Vagina (tissue), 2 donors: ENCODE measurements at places on chromosomes 1 and 21. TPM values are rescaled to one million over a fixed set of nuclear protein-coding genes. Genes with fewer than 3 reads are reported as not detected.
A peak's percentile ranks its signal among the peaks of the same experiment; 100 is the strongest.

GPR37L1 gene
- 0.25 TPM for total RNA-seq

ADCY10 gene
- total RNA-seq, result not detected

REN gene
- not detected for total RNA-seq

LEFTY2 gene
- 2.7 TPM for total RNA-seq

SPRR3 gene
- total RNA-seq, result 1,163 TPM

CRYAA gene
- total RNA-seq, result not detected

PGLYRP3 gene
- 28.7 TPM for total RNA-seq

CD1E gene
- 2.5 TPM for total RNA-seq

ST3GAL3 gene
- 18.7 TPM for total RNA-seq

FAM131C gene
- total RNA-seq, result 0.98 TPM

CD53 gene
- 41.5 TPM for total RNA-seq

KCND3 gene
- 8.1 TPM for total RNA-seq

RNF187 gene
- 36.8 TPM for total RNA-seq

DTL gene
- total RNA-seq, result 7.4 TPM

GRCh38 chr1:173821680-173822079, 2.8 kb upstream of the DARS2 start:
- no peak for DNase-seq

- no peak for DNase-seq
Measured at GRCh38 chr1:31742462-31743212, 21.5 kb downstream of the ADGRB2 start.

DNA sequence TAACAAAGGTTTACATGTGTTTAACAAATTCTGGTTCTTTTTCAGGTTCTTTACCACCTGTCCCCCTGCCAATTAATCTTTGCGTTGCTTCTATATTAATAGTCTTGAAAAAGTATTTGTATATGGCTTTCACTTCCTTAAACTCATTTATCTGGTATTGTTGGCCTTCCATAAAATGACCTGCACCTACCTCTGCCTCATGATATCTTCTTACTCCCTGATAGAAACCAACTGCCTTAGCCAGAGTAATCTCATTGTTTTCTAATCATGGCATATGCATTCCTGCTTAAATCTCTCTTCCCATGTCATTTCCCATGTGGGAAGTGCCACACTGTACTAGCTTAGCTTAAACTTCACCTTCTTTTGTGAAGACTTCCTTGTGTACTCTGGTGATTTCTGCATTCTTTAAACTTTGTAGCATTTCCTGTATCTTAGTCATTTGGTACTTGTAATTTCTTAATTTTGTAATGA, 8.7 kb downstream of the SMG7 start:
- DNase-seq, result no peak

DNA sequence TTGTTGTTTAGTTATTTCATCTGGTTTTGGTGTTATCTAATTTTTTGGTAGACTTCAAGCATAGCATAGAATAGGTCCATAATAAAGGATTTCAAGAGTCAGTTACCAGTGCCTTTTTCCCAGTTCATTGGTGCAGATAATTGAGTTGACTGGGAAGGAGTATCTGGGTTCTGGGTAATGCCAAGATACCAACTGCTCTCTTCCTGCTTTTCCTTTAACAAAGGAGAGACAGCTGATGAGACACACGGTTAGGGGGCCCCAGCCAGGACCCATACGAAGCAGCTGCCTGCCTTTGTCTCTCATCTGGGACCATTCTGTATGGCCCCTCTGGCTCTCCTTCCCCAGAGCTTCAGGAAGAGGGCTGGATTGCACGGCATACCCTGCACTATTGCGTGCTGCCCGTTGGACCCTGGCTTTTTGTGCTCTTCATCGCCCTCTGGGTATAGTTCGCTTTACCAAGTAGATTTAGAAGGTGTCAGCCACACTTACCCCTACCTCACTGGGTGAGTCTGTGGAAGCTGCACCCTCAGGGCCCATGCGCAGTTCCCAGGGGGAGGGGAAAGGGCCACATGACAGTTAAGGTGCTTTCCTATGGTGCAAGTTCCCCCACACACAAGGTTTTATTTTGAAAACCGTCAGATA, 7.0 kb downstream of the NAV1 start:
- DNase-seq, result no peak

DNA sequence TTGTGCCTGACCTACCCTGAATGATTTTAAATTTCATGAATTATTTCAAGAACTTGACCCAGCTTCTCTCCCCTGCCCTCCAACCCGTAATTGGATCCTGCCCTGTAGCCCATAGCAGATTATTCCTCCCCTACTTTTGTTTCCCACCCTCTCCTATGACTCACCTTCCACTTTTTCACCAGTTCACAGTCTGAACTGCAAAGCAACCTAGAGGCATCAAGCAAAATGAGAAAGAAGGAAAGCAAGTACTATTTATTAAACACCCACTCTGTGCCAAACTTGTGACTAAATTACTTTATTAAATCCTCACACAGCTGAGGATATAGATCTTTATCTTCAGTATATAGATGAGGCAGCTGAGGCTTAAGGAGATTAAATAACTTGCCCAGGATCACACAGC, 20.7 kb upstream of the IKBKE start:
- DNase-seq, result no peak

DNA sequence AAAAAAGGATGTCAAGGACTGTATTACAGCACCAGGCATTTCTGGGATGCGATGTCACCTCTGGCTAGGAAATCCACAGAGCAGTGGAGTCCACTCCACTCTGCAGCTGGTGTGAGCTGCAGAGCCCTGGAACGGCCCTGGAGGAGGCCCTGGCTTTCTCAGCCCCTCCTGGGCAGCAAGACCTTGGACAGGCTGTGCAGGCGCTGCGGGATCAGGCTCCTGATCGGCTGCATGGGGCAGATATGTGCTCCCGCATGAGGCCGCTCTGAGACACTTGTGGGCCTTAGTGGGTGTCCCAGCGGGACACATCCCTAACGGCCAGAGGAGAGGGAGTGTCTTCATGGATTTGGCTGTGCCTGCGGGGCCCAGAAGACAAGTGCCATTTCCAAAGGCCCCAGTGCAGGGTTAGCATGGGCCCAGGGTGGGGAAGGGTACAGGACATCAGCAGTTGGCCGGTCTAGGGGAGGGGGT, 6.2 kb downstream of the DNMT3L start:
- DNase-seq, result no peak

DNA sequence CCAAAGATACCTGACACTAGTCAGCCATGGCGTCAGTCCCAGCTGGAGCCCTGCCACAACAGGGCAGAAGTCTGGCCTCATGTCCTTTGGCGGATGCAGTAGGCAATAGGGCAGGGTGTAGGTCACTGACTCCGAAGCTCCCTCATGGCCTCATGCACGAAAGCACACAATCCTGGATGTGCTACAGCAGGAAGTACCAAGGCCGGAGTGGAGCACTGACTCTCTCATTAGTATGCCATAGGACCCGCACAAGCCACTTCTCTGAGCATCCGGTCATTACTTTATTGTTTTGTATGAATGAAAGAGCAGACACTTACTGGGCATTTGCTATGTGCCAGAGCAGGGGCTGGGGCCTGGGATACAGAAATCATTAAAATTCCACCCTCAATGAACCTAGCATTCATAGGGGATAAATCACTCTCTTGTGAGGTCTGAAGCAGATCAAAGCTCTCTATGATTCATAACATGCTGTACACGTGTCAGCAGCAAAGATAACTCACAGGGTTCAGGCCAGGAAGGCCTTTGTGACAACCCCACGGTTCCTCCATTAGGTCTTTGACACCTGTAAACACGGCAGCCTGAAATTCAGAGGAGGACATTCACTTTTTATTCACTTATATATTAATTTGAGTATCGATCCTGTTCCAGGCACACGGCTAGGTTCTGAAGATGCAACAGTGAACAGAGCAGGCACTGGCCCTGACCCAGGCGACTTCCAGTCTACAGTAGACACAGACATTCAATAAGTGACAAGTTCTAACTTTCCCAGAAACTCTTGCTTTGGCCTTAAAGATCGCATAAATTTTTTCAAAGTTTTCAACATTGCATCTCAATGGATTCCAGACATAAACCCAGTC, 357.9 kb upstream of the USP24 start:
- DNase-seq, result no peak

DNA sequence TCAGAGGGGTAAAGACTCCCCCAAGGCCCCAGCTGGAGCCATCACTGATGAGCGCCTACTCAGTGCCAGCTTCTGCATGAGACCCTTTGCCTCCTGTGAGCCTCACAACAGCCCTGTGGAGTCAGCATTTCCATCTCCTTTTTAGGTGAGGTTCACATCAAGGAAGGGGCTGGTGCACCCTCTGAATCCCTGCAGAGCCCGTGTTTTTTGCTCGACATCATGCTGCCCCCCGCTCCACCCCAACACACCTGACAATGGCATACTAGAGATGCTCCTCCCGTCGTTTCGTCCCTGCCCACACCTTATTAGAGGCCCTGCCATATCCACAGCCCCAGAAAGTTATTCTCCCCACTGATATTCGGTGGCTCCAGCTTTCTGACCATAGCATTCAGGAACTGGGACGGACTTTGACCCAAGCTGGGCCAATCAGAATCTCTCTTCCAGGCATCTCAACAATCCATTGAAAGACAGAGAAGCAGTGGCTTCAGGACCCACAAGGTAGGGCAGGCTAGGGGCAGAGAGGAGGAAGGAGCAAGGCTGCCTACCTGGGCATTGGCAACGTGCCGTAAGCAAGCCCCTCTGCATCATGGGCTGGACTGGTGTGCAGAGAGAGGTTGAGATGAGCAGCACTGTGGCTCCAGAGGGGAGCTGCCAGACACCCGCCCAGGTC, 32.7 kb downstream of the EPHA10 start:
- no peak for DNase-seq

DNA sequence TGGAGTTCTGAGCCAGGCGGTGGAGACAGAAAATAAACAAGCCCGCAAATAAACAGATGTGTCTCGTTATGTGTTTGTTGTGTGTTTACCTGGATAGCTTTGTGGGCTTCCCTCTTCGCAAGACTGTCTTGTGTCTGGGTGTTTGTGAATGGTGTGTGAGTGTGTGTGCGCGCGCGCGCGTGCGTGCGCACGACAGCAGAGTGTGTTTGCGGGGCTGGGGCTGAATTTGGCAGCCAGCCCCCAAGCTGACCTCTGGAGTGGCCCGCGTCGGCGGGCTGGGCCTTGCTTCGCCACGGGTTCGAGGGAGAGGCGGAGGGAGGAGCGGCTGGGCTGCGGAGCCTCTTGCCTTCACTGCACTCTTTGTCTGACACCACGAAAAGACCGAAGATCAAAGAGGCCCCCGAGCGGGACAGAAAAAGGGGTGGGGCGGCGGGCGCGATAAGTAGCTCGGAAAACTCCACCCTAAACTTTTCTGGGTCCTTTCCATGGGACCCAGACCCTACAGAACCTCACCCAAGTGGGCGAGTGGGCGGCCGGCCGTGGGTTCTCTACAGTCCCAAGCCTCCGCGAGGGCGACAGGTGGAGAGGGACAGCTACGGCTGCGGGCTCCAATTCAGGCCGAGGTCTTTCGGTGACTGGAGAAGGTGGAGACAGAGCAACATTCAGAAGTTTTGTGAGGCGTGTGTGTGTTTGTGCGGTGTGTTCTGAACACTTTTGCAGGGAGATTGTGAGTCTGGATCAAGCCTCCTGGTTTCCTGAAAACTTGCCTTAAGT, 14.5 kb downstream of the PAX7 start:
- DNase-seq, result no peak

GRCh38 chr1:243501002-243501401, 245.2 kb downstream of the SDCCAG8 start:
- no peak for DNase-seq

- DNase-seq, result no peak
Measured at GRCh38 chr1:202811296-202812175, 782 bp downstream of the PCAT6 start.

GRCh38 chr1:201968202-201968925, 13.1 kb downstream of the TIMM17A start:
- no peak for DNase-seq

- no peak for DNase-seq
Measured at GRCh38 chr1:36464605-36465393, 615 bp upstream of the MRPS15 start.

GRCh38 chr1:228734881-228735801, at the start of gene RHOU:
TSS of gene RHOU (plus strand) at chr1:228735479. CDS start at chr1:228735743, 264 bp downstream.
- peak; percentile 86 for DNase-seq

GRCh38 chr1:93021539-93022134, 57.4 kb upstream of the MTF2 start:
- no peak for DNase-seq

DNA sequence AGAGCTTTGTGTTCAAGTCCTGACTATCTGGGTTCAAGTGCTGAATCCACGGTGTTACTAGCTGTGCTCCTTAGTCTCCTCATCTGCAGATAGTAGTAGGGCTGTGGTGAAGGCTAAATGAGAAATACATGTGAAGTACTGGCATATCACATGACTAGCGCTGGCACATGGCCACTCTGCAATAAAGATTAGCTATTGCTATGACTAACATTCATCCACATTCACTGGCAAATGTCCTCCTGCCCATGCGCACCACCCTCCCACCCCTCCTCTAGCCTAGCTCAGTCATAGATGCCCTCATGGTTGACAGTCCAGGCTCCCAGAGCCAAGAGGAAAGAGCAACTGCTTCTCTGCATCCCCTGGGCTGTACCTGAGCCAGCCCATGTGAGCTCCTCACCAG, 8.5 kb upstream of the COL8A2 start:
- no peak for DNase-seq

- no peak for DNase-seq
Measured at GRCh38 chr1:172966844-172967540, 83.7 kb downstream of the TNFSF18 start.

DNA sequence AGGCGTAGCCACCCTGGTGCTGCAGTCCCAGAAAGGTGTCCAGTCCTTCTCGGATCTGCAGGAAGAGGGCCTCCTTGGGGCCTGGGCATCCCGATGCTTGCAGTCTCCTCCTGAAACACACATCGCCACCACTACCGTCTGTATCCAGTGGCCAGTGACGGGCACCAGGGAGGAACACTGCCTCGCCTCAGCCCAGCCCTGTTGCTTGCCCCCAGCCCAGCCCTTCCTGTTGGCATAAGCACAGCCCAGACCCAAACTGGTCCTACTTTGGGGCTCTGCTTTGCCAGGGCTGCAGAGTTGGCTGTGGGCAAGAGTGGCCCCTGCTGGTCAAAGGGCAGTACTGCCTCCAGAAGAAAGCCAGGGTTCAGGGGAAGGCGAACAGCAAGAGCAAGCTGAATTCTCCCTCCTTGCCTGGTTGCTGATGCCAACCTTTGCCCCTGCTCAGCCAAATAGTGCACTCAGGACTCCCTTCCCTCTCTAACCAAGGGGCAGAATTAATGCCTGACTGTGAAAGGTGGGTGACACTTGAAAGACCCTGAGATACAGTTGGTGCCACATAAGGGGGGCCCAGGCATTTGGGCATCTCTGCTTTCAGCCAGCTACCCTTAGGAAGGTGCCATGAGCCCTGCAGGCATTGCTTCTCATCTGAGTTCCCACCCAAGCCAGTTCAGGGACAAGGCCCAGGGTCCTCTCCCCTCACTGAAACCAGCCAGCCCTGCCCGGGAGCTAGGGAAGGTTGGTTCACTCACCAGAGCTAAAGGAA, 11.1 kb upstream of the ARHGEF2 start:
- no peak for DNase-seq

- DNase-seq, result no peak
Measured at GRCh38 chr1:50873458-50874187, 86.4 kb downstream of the FAF1 start.

- no peak for DNase-seq
Measured at GRCh38 chr1:165248969-165249571, 107.4 kb downstream of the LMX1A start.
